ENCODE measurements at places on chromosomes 13 and 19.
A peak's percentile ranks its signal among the peaks of the same experiment; 100 is the strongest.

DNA sequence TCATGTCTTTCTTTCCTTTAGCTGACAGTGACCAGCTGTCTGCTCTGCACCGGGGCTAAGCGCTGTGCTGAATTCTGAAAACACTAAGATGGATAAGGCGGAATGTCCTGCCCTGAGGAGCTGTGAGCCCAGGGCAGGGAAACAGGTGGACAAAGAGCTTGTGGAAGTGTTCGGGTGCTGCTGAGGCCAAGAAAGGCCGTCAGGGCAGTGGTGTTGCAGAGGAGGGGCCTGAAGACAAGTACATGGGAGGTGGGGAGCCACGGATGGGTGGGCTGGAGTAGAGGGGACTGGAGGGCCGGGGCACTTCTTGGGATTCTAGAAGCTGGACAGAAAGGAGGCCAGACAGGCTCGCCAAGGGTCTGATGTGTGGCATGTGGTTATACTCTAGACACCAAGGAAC lies 66.2 kb upstream of the GPR183 start:
- DNase-seq, result no peak

DNA sequence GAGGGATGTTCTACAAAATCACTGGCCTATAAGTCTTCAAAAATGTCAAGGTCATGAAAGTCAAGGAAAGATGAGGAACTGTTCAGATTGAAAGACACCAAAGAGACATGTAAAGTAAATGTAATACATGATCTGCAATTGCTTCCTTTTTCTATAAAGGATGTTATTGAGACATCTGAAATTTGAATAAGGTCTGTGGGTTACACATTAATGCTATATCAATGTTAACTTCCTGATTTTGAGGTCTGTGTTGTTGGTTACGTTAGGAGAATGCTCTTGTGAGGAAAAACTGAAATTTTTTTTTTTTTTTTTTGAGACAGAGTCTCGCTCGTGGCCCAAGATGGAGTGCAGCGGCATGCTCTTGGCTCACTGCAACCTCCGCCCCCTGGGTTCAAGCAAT lies 197.4 kb downstream of the RGCC start:
- DNase-seq, result peak; percentile 17

- DNase-seq, result no peak
Observed at GRCh38 chr13:105569816-105570215, 965.6 kb downstream of the EFNB2 start.

DNA sequence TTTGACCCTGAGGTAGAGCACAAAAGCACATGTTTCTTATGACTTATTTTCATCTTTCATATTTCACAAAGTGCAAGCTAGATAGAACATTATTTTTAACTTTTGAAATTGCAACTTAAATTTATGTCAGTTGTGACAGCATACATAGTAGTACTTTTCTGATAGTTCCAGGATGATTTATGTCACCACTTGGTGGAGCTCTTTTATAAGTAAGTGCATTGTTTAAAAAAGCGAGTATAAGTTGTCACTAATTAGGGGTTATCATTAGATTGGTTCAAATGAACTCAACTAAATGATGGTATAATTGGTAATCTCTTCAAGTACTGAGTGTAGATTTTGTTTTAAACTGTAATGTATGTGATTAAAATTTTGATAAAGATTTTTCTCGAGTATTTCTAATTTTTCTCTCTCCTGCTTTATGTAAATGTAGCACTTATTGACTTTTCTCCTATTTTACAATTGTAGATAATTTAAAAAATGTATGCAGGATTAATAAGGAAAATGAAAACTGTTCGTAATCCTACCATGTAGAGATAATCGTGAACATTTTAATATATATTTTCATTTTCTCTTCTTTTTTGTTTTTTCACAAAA lies 31.1 kb downstream of the RB1 start:
- peak; percentile 62 for DNase-seq

DNA sequence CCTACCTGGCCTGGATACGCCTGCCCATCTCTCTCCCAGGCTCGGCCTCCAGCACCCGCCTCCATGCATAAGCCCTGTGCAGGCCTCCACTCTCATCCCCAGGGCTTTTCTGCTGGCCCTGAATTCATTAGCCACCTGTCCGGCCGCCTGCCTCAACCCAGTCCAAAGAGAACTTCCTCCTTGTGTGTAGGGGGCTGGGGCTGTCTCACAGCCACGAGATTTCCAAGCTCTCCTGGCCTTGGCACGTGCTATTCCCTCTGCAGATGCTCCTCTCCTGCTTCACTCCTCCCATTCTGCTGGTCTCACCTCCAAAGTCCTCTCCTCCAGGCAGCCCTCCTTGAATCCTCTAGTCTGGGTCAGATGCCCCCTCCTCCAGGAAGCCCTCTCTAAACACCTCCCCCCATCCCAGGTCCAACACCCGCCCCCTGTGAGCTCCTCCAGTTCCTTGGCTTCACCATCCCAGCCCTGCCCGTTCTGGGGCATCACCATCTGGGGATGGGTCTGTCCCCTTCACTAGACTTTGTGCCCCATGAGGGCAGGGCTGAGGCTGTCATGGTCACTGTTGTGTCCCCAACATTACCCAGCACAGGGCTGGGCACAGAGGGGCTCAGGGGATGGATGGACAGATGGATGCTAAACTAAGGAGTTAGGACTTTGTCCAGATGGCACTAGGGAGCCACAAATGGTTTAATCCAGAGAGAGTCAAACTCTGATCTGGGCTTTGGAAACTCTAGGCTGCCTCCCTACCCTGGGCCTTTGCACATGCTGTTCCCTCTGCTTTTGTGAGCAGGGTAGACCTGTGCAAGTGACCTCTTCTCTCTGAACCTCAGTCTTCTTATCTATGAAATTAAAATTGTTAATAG lies 14.8 kb downstream of the MEIS3 start:
- DNase-seq, result peak; percentile 50

GRCh38 chr13:35714588-35715377 lies 238.3 kb upstream of the MAB21L1 start:
- no peak for DNase-seq

- DNase-seq, result peak; percentile 63
Observed at GRCh38 chr13:98576200-98576945, 534 bp downstream of the STK24 start.

GRCh38 chr19:46716672-46717033 lies 261 bp downstream of the PRKD2 start:
- no peak for DNase-seq

DNA sequence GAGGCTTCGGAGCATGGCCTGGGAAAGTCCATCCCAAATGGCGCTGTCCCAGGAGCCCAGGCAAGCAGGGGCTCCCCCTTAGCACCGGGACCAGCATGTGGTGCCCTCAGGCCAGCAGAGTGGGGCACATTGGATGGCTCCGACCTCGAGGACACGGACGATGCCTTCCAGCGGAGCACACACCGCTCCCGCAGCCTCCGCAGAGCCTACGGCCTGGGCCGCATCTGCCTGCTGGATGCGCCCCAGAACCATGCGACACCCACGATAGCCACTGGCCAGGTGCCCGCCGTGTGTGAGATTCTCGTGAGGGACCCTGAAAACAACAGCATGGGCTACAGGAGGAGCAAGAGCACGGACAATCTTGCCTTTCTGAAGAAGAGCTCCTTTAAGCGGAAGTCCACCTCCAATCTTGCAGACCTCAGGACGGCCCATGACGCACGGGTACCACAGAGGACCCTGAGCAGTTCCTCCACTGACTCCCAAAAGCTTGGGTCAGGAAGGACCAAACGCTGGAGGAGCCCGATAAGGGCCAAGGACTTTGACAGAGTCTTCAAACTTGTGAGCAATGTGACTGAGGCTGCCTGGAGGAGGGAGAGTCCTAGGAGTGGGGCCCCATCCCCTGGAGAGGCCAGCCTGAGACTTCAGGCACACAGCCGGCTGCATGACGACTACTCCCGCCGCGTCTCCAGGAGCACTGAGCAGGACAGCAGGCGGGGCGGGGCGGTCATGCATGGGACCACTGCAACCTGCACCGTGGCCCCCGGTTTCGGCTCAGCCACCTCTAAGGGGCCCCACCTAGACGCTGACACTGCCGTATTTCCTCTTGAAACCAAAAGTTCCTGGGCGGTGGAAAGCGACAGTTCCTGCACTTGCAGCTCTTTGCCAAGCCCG lies 63.1 kb downstream of the SPATA13 start:
- no peak for DNase-seq

- no peak for DNase-seq
Observed at GRCh38 chr13:73323615-73324014, 264.8 kb downstream of the KLF5 start.

DNA sequence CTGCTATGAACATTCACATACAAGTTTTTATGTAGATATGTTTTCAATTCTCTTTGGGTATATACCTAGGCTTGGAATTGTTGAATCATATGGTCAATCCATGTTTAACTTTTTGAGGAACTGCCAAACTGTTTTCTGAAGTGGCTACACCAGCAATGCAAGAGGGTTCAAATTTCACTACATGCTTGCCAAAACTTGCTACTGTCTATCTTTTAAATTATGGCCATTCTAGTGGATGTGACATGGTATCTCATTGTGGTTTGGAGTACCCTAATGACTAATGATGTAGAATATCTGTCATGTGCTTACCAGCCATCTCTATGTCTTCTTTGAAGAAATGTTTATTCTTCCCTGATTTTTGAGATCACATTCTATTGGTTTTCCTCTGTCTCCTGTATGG lies 860.3 kb downstream of the DIAPH3 start:
- no peak for DNase-seq

DNA sequence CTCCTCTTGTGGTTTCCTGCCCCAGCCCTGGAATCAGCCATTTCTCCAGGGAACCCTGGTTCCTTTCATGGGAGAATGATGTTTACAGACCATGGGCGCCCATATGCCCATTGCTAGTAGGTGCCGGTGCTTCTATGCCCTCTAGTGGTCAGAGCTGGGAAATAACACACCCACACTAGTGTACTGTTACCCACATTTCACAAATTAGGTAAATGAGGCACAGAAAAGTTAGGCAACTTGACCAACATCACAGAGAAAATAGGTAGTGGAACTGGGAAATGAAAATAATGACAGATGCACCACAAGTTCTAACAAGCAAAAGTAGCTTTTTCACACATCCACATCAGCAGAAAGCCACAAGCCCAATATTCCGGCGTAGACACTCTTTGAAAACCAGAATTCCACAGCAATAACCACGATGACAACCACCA lies 1.3 kb upstream of the CEACAM3 start:
- peak; percentile 45 for DNase-seq

- DNase-seq, result no peak
Observed at GRCh38 chr19:2411709-2412108, 15.7 kb downstream of the TIMM13 start.

- no peak for DNase-seq
Observed at GRCh38 chr13:87779426-87779825, 108.3 kb downstream of the SLITRK5 start.

- DNase-seq, result peak; percentile 92
Observed at GRCh38 chr19:46616631-46617322, 8.1 kb downstream of the PTGIR start.

- no peak for DNase-seq
Observed at GRCh38 chr13:99396446-99396845, 89.2 kb upstream of the GPR183 start.

DNA sequence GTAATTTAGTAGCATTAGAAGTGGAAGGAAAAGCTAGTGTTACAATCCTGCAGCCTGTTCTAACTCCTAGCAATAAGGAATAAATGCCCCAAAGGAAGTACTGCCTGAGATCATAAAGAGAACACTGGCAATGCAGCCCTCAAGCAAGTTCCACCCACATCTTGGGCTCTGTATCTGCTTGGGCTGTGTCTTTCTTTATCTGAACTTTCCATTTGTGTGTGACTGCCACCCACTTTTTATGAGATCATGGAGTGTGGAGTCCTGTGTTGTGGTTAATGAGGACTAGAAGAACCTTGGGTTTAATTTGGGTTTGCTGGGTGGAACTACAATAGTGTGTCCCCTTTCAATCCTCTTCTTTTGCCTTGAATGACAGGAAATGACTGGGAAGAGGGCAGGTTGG lies 38.2 kb downstream of the RFXAP start:
- DNase-seq, result no peak

DNA sequence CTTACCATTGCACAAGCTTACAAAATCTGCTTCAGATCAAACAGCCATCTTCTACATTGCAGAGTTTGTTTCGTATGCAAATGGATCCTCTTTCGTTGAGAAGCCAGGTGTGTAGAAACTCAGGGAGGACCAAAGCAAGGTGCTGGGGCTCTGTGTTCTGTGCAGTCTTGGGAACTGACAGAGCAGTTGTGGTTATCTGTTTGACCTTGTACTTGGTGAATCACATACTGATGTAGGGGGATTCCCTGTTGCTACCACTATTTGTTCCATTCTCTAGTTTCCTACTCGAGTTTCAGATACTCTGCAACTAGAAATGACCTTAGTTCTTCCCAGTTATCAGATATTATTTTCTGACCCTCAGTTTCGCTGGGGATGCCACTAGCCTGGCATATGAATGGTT lies 95.2 kb upstream of the CLDN10 start:
- DNase-seq, result no peak

DNA sequence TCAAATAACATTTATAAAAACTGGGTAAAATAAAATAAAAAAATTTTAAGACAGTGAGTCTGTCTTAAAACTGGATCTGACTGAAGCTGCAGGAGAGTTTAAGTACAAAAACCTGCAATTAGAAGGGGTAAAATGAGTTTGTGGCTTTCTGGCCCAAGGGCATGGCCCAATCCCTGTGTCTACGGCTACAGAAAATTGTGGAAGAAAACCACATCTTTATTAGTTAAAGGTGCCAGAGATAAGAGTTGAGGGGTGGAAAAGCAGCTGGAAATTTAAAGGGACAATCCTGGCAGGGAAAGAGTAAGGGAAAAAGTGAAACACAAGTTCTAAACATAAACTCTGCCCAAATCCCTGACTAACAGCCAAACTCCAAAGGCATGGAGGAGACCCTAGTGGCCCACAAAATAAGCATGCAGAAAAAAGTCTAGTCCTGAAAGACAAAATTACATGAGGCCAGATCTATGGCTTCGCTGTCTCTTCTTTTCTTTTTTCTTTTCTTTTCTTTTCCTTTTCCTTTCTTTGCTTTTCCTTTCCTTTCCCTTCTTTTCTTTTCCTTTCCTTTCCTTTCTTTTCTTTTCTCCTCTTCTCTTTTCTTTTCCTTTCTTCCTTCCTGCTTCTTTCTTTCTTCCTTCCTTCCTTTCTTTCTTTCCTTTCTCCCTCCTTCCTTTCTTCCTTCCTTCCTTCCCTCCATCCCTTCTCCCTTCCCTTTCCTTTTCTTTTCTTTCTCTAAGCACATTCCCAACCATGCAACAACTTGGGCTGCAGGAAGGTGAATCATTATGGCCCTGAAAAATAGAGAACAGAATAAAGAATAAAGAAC lies 23.5 kb upstream of the DLEU7 start:
- no peak for DNase-seq

- DNase-seq, result peak; percentile 75
Observed at GRCh38 chr19:45913874-45914830, at the start of gene NANOS2. NANOS2 (minus strand) TSS chr19:45914778; CDS start chr19:45914693, 85 bp downstream.

DNA sequence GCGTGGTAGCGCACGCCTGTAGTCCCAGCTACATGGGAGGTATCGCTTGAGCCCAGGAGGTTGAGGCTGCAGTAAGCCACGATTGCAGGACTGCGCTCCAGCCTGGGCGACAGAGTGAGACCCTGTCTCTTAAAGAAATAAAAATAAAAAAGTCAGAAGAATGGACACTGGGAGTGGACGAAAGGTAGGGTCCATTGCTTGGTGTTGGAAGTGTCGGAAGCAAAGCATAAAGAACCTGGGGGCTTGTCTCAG lies 392 bp upstream of the ARHGAP33 start:
- DNase-seq, result no peak

- no peak for DNase-seq
Observed at GRCh38 chr13:62087124-62087523, 671.5 kb upstream of the PCDH20 start.
